ENCODE measurements at places on chromosomes 12 and 14.

GRCh38 chr12:114371250-114371649 lies 34.7 kb downstream of the TBX5 start:
- no peak for DNase-seq

GRCh38 chr12:14279845-14280244 lies 85.6 kb upstream of the ATF7IP start:
- no peak for DNase-seq

- DNase-seq = no peak
Measured at GRCh38 chr12:92786045-92786444, 83.3 kb downstream of the PLEKHG7 start.

DNA sequence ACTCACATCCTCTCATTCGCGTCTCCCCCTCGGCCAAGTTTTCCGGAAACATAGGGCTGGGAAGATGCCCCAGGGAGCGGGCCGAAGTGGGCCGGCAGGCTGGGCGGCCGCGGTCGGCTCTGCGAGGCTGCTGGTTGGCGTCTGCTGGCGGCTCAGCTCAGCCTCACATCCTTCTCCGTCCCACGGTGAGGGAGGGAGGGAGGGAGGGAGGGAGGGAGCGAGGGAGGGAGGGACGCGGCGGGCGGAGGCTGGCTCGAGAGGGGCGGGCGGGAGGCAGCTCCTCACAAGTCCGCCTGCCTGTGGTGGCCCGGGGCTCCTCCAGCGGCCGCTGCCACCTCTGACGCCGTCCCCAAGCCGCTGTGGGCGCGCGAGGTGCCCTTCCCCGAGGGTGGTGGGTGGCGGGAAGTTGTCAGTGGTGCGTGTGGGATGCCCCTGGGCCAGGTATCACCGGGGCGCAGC lies 93.8 kb downstream of the RFLNA start:
- DNase-seq = no peak

GRCh38 chr12:4992871-4993270 lies 50.8 kb upstream of the KCNA5 start:
- no peak for DNase-seq

- DNase-seq = no peak
Measured at GRCh38 chr12:88336076-88336739, 194.1 kb downstream of the TMTC3 start.

DNA sequence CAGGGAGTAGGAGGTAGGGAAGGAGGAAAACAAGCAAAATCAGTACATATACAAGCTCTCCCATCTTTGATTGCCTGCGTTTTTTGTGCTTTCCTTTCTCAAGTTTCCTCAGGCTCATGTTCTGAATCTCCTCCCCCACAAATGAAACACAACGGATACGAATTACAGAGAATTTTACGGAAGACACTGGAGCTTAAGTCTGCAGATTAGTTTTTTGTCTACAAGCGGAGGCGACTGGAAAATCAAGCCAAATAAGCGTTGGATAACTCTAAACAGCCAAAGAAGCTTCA lies 612 bp downstream of the WBP11 start:
- no peak for DNase-seq

GRCh38 chr14:68610251-68610793 lies 182.5 kb downstream of the ZFP36L1 start:
- DNase-seq = no peak

- no peak for DNase-seq
Measured at GRCh38 chr12:113082486-113083148, 26.1 kb downstream of the DTX1 start.

DNA sequence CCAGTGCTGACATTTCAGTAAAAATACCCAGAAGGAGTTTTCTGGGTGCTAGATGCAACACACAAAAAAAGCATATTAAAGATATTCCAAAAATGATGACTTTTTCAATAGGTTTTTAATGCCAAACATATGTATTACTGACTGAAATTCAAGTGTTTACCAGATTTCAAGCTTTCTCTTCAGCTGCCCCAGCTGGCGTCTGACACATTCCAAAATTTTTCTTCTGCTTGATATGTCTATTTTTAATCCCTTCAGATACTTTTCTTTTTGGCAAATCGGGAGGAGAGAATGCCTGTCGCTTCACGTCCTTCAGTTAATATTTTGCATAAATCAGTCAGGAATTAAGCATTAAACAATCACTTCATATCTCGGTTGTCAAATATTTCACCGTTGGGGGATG lies 7.1 kb upstream of the CCDC60 start:
- DNase-seq = no peak

DNA sequence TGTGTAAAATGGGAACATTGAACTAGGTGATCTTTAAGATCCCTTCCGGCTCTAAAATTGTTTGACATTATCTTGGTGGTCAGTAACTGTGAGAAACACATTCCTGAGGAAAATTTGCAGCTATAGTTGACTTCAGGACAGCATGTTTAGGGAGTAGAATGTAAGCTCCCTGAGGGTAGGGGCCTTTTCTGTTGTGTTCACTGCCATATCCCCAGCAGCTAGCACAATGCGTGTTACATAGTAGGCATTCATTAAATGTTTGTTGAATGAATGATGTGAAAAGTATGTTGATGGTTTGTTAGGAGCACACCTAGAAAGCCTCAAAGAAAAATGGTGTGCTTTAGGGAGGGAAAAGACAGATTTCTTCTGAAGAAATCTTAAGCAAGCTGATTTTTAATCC lies 38.5 kb upstream of the KCNMB4 start:
- no peak for DNase-seq

GRCh38 chr12:92020983-92021665 lies 124.5 kb downstream of the BTG1 start:
- no peak for DNase-seq

DNA sequence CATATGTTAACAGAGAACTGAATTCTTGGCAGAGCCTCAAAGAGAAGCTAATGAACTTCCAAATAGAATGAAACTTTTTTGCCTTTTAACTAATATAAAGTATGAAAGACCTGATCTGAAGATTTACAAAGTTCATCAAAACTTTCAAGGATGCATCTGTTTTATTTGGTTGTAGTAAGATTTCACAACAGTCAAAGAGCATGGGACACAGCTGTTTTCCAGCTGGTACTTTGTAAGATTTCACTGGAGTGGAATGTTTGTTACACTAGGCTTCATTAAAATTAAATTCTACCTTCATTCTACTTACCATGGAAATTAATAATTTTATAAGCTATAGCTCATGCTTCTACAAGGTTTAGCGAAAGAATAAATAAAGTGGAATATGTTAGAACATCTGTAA lies 351.2 kb downstream of the SLC6A15 start:
- DNase-seq = no peak

- peak; percentile 98 for DNase-seq
Measured at GRCh38 chr12:92551853-92552397, 150.9 kb upstream of the PLEKHG7 start.

- DNase-seq = no peak
Measured at GRCh38 chr12:93387780-93388179, 10.1 kb downstream of the NUDT4 start.

DNA sequence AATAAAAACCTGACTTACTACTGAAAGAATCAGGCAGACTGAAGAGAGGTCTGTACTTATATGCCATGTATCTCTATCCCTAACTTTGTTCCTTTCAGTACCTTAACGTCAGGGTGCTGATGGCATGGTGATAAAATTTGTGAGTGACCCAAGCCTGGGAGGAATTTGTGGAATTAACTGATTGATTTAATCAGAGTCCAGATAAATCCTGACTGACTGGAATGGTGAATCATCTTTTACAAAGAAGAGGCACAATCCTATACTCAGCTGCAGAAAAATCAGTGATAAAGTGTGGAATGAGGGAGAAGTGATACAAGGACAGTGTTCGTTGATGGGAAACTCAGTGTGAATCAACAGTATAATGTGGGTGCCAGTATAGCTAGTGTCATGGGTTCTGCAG lies 3.7 kb downstream of the TDG start:
- no peak for DNase-seq

DNA sequence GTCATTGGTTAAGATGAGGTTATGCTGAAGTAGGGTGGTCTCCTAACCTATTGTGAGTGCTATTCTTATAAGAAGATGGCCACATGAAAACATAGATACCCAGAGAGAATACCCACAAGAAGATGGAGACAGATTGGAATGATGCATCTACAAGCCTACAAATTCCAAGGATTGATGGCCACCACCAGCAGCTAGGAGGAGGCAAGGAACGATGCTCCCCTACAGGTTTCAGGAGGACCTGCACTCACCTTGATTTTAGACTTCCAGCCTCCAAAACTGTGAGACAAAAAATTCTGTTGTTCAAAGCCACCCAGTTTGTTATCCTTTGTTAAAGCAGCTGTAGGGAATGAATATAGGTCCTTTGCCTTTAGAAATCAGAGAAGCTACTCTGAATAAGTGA lies 227.4 kb downstream of the NEDD1 start:
- no peak for DNase-seq

GRCh38 chr12:49017891-49018260 lies 700 bp downstream of the PRKAG1 start:
- no peak for DNase-seq

- DNase-seq = no peak
Measured at GRCh38 chr12:76137606-76138005, 53.1 kb upstream of the NAP1L1 start.

GRCh38 chr12:52258335-52258901 lies 16.0 kb upstream of the KRT86 start:
- no peak for DNase-seq

GRCh38 chr14:104694475-104694950 lies 5.1 kb downstream of the INF2 start:
- DNase-seq = no peak

DNA sequence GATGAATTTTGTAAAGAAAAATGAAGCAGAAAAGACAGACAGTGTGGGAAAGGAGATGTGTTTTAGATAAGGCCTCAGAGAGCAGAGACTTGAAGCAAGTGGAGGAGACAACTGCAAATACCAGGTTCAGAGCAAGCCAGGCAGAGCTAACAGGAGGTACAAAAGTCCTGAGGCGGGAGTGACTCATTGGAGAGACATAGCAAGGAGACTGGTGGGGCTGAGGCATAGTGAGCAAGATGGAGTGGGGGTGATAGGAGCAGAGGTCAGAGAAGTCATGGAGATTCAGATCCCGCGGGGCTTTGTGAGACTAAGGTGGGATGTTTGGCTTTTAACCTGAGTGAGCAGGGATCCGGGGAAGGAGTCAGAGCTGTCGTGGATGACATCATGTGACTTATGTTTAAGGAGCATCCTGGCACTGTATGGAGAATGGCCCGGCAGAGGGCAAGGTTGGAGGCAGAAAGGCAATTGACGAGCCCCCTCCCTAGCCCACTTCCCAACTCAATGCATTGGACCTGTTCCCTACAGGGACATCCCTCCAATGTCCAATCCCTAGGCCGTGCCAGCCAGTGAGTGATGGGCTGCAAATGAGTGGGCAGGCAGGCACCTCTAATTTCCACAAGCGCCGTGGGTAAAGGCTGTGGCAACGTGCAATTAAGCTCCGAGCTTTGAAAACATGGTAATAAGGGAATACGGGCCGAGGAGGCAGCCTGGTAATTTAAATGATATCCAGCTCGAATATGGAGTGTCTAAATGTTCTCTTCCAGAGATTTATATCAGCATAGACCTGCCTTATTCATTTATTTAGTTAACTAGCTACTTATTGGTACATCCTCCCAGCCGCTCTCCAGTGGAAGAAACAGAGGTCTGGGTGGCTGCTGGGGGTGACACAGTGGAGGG lies 206.8 kb upstream of the LHX5 start:
- DNase-seq = no peak

- DNase-seq = no peak
Measured at GRCh38 chr12:93441081-93441616, 598 bp downstream of the UBE2N start.

DNA sequence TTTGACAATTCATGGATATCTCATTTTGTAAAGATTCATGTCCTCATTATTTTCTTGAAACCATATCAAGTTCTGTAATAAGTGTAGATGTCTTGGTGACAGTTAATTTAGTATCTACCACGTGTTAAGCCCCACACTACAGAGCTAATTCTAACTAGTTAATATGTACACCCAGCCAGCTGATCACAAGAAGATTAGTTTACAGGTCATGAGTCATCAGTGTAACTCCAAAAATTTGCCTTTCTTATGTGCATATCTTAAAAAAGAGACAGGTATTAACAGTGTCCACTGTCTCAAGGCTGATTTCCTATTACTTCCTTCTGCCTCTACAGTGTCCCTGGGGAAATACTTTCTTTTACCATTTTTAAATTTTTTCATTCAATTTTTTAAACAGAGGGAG lies 13.3 kb upstream of the YBX3 start:
- DNase-seq = no peak

DNA sequence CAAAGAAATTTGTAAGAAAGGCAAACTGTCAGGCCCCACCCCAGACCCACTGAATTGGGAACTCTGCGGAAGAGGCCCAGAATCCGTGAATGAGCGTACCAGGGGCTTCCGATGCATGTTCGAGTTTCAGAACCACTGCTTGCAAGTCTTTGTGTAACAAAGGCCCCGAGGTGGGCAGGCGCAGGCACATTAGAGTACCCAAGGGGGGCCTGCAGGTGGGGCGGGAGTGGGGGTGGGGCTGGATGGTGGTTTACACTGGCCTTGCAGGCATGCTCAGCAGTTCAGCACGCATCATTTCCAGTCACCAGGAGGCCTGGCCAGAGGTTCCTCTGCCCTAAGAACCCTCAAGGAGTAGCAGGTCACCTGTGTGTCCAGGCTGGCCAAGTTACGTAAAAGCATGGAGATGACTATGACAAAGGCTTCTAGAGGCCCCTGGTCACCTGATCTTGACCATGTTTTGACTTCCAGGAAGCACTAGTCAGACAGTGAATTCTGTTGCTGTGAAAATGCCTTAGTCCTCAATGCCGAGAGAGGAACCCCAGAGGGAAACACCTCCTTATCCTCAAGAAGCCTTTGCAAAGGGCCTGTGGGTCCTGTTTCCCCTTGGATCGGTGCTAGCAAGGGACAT lies 33.2 kb upstream of the IRF2BPL start:
- no peak for DNase-seq

DNA sequence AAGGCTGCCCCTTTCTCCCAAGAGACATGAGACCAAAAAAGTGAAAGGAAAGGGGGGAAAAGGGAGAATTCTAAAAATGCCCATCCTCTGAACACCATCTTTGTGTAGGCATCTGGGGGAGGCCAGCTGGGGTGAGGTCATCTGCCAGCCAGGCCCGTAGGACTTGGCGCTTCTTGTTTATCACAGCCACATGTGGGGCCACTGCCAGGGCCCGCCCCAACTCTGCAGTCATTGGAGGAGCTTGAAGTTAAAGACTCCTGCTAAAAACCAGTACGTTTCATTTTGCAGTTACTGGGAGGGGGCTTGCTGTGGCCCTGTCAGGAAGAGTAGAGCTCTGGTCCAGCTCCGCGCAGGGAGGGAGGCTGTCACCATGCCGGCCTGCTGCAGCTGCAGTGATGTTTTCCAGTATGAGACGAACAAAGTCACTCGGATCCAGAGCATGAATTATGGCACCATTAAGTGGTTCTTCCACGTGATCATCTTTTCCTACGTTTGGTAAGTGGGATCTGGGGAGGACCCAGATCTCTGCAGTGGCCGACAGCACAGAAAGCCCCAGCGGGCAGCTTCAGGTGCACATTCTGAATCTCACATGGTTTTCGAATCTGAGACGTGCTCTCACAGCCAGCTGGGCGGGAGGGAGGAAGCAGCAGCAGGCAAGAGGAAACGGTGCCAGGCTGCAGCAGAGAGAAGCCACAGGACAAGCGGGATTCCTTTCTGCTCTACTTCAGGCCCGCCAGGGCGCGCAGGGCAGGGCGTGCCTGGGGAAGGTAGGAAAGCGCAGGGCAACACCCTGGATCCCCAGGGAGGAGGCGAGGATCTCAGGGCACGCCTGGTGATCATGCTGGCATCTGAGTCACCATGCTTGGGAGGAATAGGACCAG lies at the start of gene P2RX7:
Gene P2RX7, plus strand, starts transcription at position 276 of the 881 bp plus-strand sequence. Its CDS starts 95 bp downstream, at position 371.
- no peak for DNase-seq
